Activated naive CD4-positive, alpha-beta T cell treated with anti-CD3 and anti-CD28 coated beads, Interleukin-2, amount 50 U/mL, for 72 hours (primary cell): ENCODE measurements at places on chromosomes 2 and 18. TPM values are rescaled to one million over a fixed set of nuclear protein-coding genes. Genes with fewer than 3 reads are reported as not detected.

DNA sequence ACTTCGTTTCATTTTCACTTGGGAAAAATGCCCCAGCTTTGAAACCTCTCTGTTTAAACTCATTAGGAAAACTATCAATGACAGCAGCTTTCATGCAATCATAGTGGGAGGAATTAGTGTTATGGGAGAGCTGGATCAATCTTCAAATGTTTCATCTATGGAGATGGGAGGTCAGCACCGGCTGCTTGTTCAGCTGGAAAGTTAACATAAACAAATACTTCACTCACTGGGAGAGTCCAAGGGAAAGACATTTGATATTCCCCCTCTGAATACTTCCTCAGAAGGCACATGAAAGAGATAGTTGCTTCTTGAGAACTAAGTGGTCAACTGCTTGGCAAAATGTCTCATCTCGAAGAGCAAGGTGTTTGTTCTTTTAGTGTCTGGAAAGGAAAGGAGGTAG lies 7.3 kb downstream of the LYPD1 start:
- no peak for DNase-seq

DNA sequence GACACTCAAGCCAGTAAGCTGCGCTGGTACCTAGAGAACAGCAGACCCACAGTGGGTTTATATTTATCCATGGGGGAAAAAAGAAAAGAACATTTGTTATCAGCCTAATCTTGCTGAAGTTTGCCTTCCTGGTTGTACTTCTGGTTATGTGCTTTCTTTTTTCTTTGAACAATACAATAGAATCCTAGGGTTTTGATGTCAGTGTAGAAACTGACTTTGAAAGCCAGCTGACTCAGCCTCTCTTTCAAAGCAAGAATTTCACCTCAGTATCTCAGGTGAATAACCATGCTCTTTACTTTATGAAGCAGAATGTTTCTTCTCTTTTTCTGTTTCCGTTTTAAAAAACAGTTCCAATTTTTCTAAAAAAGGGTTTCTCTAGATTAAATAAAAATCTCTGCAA lies 78.4 kb downstream of the CD8B2 start:
- no peak for DNase-seq

IL1B gene
- not detected for total RNA-seq

NIFK gene
- 157 TPM for total RNA-seq
